Left ventricle myocardium inferior (tissue), 1 donor: ENCODE measurements at places on chromosomes 2 and 18.

DNA sequence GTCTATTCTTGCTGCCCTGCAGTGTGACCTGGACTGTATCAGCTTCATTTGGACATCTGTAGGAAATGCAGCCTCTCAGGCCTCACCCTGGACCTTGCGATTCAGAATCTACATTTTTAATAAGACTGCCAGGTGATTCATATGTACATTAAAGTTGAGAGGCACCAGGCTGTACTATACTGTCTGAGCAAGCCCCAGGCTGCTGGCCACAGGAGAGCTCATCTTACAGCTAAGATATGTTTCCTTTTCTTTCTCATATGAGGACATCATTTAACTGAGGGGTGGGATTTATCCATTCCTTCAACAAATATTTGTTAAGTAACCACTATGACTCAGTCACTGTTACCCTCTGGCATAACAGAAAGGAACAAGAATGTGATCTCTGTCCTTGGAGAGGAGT is 78.2 kb upstream of the GCFC2 start:
- DNase-seq: no peak

DNA sequence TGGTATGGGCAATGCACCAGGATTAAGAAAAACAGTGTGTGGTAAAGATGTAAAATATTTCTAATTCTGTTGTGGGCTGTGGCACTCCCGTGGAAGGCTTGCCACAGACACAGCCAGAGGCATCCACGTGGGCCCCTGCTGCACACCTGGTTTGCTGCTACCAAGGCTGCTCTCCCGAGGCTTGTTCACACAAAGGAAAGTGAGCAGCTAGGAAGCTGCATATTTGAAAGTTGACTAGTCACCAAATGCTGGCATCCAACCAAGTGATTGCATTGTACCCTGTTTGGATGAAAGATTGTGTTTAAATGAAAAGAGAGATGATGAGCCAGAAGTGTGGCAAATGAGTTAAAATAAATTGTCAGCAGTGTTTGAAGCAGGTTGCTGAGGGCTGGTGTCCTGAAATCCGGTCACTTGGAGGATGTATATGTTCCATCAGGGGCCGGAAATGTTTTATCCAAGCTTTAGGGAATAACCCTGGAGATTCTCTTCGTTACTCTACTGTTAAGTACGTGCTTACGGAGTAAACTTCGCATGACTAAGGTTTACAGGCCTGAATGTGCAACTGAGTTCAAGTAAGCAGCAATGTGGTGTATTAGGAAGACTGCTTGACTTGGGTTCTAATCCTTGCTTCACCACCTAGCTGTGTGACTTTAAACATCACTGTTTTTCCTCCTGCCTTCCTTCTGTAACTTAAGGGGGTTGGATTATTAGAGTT is 86.1 kb downstream of the MSH2 start:
- DNase-seq: no peak

- DNase-seq: no peak
Measured at GRCh38 chr18:48030616-48031480, 100.4 kb upstream of the SMAD2 start.

DNA sequence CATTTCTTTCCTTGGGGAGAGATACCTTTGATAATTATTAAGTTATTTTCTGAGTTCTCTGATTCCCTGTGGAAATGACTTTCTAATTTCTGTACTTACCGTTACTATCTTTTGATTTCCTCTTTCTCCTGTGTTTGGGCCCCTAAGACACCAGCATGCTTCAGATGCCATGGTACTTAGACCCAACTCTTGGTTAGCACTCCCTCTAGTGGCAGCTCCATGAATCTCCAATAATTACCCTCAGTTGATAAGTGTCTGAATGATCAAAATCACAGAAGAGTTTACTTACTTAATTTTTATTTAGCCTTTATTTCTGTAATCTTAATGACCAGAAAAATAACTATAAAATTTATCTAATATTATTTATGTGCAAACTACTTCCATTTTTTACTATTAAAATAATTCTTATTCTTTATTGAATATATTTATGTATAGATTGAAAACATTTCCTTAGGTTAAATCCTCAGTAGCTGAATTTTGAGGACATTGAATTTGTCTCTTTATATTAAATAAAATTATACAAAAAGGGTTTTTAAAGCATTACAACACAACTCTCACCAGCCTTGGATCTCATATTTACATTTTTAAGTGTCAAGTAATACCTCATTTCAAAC is 300.4 kb downstream of the KCNS3 start:
- DNase-seq: no peak

- DNase-seq: peak; percentile 26
Measured at GRCh38 chr2:41998186-41999127, 49.4 kb upstream of the PKDCC start.

GRCh38 chr2:3126911-3127621 is 250.6 kb downstream of the EIPR1 start:
- no peak for DNase-seq

GRCh38 chr2:98908931-98909316 is 27.1 kb downstream of the CRACDL start:
- DNase-seq: no peak

- no peak for DNase-seq
Measured at GRCh38 chr2:150482667-150483400, 4.6 kb downstream of the RND3 start.

GRCh38 chr2:106172649-106173048 is 21.5 kb downstream of the UXS1 start:
- DNase-seq: no peak

GRCh38 chr18:67728364-67728763 is 211.8 kb upstream of the DSEL start:
- no peak for DNase-seq

DNA sequence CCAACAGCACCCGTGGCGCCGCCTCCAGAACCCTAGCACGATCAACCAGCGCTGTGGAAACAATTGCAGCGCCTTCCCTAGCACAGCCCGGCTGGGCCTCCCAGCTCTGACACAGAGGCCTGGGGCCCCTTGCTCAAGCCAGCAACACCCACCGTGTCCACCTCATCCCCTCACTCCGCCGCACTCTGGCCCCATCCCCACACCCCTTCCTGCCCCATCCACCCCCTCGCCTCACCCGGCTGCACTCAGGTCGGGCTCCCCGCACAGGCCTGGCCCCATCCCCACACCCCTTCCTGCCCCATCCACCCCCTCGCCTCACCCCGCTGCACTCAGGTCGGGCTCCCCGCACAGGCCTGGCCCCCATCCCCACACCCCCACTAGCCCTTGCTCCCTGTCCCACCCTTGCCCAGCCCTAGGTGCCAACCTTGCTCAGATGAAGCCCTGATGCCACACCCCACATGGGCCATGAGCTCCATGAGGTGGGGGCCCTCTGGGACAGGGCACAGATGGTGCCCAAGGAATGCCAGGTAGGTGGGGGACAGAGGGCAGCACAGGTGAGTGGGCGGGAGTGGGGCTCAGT is 28.7 kb downstream of the KIF1A start:
- peak; percentile 11 for DNase-seq
